ENCODE measurements at places on chromosomes 4 and X.

DNA sequence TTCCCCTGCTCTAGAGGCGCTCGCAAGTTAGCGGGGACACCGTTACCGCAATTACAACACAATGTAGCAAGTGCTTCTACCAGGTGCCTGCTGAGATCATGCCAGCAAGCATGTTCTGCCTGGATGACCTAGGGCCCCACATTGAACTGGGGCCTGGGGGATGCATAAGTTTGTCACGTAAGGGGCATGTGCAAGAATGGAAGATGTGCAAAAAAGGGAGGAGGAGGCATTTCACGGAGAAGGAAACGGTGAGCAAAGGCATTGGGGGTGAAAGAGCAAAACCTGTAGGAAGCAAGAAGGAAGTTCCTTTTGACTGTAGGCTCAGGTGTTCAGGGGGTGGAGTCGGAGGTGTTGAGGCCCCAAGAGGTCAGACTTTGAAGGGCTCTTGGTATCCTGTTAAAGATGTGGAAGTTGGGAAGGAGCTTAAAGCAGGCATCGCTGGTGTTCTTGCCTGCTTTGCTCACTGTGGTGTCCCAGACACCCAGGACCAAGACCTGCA, 602 bp upstream of the SCARB2 start:
- no peak for DNase-seq

DNA sequence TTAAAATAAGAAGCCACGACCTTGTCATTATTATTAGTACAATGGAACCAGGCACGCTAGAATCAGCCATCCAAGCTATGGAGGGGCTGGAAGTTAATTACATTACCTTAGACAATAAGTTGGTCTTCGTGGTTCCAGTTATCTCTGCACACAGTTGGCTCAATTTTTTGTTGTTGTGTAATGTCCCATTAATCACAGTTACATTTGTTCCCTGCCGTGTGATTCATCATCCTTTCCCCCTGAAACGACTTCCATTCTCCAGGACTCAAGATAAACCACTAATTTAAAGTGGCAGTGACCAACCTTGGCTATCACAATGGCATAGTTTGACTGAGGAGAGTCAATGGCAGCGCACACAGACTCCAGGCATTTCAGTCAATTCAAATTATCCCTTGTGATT, 905.0 kb downstream of the RAB28 start:
- DNase-seq = no peak

DNA sequence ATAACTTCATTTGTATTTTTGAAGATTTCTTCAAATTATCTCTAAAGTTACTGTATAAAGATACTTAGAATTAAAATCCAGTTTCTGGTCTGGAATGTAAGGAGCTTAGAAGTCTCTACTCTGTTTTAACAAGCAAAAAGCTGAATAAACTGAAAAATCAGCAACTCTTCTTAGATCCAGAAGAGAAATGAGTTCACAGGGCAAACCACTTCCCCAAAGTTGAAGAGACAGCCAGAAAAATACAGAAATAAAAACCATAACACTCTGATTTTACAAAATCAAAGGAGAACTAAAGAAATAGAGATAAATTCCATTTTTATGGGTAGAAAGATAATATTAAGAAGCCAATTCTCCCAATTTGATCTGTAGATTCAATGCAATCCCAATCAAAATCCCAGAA, 1166.8 kb downstream of the ADGRL3 start:
- DNase-seq = no peak

GRCh38 chr4:15515106-15515505, 45.4 kb downstream of the CC2D2A start:
- no peak for DNase-seq

DNA sequence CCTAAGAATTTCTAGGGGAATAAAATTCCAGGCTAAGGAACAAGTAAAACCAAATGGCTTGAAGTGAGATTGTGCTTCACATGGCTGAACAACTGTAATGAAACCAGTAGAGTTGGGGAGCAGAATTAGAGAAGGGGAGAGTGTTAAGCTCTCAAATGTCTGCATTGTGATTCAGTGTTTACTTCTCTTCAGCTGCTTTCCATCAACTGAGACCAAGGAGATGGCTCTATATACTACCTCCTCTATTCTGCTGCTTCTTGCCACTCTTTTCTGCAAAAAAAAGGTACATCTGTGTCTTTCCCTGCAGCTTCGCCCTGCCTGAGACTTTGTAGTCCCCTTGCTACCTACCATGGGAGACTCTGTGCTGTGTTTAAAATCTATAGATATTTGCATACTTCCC, 73.5 kb downstream of the WDFY3 start:
- DNase-seq = no peak

DNA sequence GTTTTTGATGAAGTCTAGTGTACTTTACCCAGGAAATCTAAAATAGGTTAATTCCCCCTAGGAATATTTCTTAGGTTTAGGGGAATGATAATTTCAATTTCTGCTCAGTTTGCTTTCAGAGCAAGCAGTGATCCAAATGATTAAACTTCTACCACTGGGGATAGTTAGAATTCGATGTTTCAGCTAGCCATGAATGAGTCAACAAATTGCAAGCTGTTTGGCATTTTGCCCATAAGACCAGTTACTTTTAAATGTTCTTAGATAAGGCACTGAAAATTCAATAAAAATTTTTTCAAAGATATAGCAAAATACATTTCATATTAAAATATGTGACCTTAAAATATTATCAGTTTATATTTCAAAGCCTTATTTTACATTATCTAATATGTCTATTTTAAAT, 993.6 kb downstream of the ARAP2 start:
- DNase-seq = no peak

DNA sequence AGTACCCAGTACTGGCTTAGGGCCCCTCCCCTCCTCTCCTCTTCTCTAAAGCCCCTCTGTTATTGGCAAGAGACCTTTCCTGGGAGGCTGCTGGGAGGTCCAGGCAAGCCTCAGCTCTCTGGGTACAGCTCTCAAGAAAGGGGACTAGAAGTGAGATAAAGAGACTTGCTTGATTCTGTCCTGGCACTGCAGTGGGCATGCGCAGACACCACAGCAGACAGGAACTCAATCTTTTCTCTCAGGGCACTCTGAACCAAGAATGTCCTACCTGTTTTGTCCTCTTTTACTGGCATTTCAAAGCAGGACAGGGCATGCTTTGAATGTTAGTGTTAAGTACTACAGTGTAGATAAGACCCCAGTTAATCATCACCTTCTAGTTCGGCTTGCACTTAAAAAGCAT, 74.9 kb downstream of the NYX start:
- DNase-seq = no peak

DNA sequence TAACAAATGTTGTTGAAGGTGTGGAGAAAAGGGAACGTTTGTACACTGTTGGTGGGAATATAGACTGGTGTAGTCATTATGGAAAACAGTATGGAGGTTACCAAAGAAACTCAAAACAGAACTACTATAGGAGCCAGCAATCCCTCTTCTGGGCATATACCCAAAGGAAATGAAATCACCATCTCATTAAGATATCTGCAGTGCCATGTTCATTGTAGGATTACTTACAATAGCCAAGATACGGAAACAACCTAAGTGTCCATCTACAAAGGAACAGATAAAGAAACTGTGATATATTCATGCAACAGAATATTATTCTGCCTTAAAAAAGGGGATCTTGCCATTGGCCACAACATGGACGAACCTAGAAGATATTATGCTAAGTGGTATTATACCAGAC, 22.2 kb downstream of the APBB2 start:
- DNase-seq = no peak

GRCh38 chrX:38220415-38221390, at the start of gene SRPX:
SRPX (minus strand) TSS chrX:38220871; CDS start chrX:38220792, 79 bp downstream.
- peak; percentile 5 for DNase-seq

GRCh38 chrX:95903490-95903889, 781.2 kb upstream of the DIAPH2 start:
- DNase-seq = no peak

GRCh38 chr4:24988776-24989175, 42.0 kb downstream of the LGI2 start:
- DNase-seq = no peak

GRCh38 chr4:99394896-99395295, 40.2 kb downstream of the ADH7 start:
- DNase-seq = no peak

Data from GM06990 (cell line).